GM12878 (cell line): ENCODE measurements at places on chromosomes 6 and 20. TPM values are rescaled to one million over a fixed set of nuclear protein-coding genes. Genes with fewer than 3 reads are reported as not detected.

ENPP5 gene
- total RNA-seq = not detected in 2 replicates

DNA sequence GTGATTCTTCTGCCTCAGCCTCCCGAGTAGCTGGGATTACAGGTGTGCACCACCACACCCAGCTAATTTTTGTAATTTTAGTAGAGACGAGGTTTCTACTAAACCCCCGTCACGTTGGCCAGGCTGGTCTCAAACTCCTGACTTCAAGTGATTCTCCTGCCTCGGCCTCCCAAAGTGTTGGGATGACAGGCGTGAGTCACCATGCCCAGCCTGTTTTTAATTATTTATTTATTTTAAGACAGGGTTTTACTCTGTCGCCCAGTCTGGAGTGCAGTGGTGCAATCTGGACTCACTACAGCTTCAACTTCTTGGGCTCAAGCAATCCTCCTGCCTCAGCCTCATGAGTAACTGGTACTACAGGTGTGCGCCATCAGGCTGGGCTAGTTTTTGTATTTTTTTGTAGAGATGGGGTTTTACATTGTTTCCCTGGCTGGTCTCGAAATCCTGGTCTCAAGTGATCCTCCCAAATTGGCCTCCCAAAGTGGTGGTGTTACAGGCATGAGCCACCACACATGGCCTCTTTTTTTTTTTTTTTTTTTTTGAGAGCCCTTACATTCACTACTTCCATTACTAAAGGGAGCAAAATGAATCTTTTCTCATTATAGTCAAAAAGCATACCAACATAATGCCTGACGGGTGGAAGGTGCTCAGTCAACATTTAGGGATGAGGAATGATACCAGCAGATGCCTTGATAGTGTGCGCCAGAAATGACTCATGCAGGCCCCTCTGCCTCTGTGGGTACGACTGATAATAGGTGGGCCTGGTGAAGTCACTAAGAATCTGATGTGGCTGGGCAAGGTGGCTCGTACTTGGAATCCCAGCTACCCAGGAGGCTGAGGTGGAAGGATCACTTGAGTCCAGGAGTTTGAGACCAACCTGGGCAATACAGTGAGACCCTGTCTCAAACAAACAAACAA is 17.8 kb upstream of the RALGAPB start:
- H3K36me3 ChIP-seq = peaks cover 8% of the 10 kb centered on the region; the same call in 1 of the 2 replicates
- DNase-seq = no peak
- H3K27ac ChIP-seq = no peak overlapping the region
- no peak overlapping the region for H3K4me3 ChIP-seq

GRCh38 chr6:112571488-112572270 is 224.5 kb downstream of the RFPL4B start:
- no peak overlapping the region for H3K4me3 ChIP-seq
- H3K27ac ChIP-seq = no peak overlapping the region
- H3K36me3 ChIP-seq = no peaks in the 10 kb centered on the region
- H3K27me3 ChIP-seq = no peaks in the 10 kb centered on the region
- no peaks in the 10 kb centered on the region for H3K4me1 ChIP-seq
- DNase-seq = no peak

CDH22 gene
- total RNA-seq = not detected in 2 replicates

DNA sequence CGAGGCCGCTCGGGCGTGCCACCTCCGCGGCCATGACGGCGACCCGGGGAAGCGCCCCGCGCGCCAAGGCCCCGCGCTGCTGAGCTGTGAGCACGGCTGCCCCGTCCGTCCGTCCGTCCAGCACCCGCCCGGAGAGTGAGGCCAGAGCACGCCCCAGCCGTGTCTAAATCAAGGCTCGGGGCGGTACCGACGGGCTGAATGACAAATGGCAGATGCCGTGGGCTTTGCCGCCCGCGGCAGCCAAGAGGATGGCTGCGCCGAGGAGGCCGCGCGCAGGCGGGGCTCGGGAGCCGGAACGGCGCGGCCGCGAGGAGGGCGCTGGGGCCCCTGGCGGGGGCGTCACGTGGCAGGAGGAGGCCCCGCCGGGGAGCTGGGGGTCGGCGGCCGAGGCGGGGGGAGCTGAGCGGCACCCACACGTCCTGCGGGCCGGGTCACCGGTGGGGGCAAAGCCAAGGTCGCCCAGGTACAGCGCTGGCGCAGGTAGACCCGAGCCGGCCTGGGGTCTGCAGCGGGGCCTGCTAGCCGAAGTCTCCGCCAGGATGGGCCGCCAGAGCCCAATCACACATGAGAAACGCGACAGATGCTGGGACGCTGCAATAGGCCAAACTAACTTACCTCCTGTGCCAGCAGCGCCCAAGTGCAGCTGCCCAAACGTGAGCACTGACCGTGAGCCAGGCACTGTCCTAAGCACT is at the start of gene PLAGL1:
TSS of gene PLAGL1 (minus strand) at position 140 of the 692 bp plus-strand sequence. CDS start 60,123 bp downstream, outside the sequence.
- DNase-seq = no peak
- H3K4me1 ChIP-seq = no peaks in the 10 kb centered on the region
- H3K27ac ChIP-seq = no peak within 1 kb of the TSS
- H3K27me3 ChIP-seq = no peaks in the 10 kb centered on the region
- no peaks in the 10 kb centered on the region for H3K36me3 ChIP-seq
- peak within 1 kb of the TSS; percentile 57 for H3K4me3 ChIP-seq

GRCh38 chr6:56370127-56370540 is 122.8 kb upstream of the COL21A1 start:
- H3K4me1 ChIP-seq = peaks cover 11% of the 10 kb centered on the region
- no peak overlapping the region for H3K27ac ChIP-seq
- no peak overlapping the region for H3K4me3 ChIP-seq
- H3K27me3 ChIP-seq = no peaks in the 10 kb centered on the region
- DNase-seq = no peak

SOX18 gene
- 5.6 TPM in 2 replicates for total RNA-seq

C6orf118 gene
- total RNA-seq = not detected in 2 replicates

GRCh38 chr20:32007787-32008616 is 2.2 kb upstream of the CCM2L start:
- H3K36me3 ChIP-seq = no peaks in the 10 kb centered on the region
- no peaks in the 10 kb centered on the region for H3K4me1 ChIP-seq
- DNase-seq = no peak
- H3K27me3 ChIP-seq = no peaks in the 10 kb centered on the region; the same call in 1 of the 2 replicates
- H3K27ac ChIP-seq = no peak overlapping the region

DNA sequence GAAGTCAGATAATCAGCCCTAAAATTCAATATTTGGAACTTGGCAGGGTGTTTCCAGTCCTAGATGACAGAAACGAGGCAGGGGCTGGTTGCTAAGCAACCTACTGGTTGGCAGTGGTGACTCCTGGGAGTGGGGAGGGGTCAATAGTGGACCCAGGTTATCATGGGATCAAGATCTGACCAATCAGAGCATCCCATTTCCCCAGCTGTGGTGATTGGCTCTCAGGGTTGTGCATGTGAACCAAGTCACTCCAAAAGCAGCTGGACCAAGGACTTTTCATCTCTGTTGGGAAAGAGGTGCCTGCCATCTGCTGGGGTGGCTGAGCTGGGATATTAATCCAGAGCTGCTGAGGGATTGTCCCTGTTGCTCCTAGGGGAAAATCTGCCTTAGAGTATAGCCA is 253.4 kb downstream of the PREX1 start:
- H3K4me3 ChIP-seq = no peak overlapping the region
- peaks cover 2% of the 10 kb centered on the region; the same call in 1 of the 2 replicates for H3K27me3 ChIP-seq
- DNase-seq = no peak
- H3K4me1 ChIP-seq = no peaks in the 10 kb centered on the region
- H3K36me3 ChIP-seq = no peaks in the 10 kb centered on the region
- H3K27ac ChIP-seq = no peak overlapping the region

DNA sequence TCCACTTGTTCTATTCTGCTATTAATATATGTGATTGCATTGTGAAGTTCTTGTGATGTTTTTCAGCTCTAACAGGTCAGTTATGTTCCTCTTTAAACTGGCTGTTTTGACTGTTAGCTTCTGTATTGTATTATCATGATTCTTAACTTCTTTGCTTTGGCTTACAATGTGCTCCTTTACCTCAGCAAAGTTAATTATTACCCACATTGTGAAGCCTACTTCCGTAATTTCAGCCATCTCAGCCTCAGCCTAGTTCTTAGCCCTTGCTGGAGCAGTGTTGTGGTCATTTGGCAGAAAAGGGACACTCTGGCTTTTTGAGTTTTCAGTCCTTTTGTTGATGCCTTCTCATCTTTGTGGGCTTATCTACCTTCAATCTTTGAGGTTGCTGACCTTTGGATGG is 440.2 kb downstream of the TBC1D32 start:
- no peak overlapping the region for H3K4me3 ChIP-seq
- no peak overlapping the region for H3K27ac ChIP-seq
- H3K36me3 ChIP-seq = no peaks in the 10 kb centered on the region
- H3K4me1 ChIP-seq = no peaks in the 10 kb centered on the region

LINC00237 gene
- total RNA-seq = not detected in 2 replicates

DNA sequence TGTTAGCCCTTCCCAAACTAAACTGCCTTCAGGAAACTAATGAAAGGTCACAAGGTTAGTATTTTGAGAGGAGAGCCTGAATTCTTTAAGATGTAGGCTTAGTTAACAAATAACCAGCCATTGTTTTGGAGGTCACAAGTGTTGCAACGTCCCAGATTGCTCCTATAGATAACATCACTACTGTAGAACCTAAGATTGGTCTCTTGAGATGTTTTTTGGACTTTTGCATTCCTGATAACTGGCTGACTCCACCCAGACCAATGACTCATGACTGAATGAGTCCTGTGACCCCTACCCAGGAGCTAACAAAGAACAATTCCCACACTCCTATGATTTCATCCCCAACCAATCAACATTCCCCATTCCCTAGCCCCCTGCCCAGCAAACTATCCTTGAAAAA is 178.8 kb downstream of the SCP2D1 start:
- H3K4me3 ChIP-seq = no peak overlapping the region
- no peaks in the 10 kb centered on the region for H3K27me3 ChIP-seq
- DNase-seq = no peak

C6orf141 gene
- total RNA-seq = not detected in 2 replicates

DNA sequence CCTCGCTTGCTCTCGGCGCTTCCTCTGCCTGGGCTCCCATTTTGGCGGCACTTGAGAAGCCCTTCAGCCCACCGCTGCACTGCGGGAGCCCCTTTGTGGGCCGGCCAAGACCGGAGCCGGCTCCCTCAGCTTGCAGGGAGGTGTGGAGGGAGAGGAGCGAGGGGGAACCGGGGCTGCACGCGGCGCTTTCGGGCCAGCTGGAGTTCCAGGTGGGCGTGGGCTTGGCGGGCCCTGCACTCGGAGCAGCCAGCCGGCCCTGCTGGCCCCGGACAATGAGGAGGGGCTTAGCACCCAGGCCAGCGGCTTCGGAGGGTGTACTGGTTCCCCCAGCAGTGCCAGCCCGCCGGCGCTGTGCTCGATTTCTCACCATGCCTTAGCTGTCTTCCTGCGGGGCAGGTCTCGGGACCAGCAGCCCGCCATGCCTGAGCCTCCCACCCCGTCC is 10.2 kb upstream of the SRPK1 start:
- H3K4me3 ChIP-seq = no peak overlapping the region
- H3K27ac ChIP-seq = no peak overlapping the region
- no peak for DNase-seq
- H3K27me3 ChIP-seq = no peaks in the 10 kb centered on the region
- no peaks in the 10 kb centered on the region; the same call in 1 of the 2 replicates for H3K36me3 ChIP-seq
- H3K4me1 ChIP-seq = no peaks in the 10 kb centered on the region

SLC2A10 gene
- not detected in 2 replicates for total RNA-seq

GRCh38 chr6:110334423-110335180 is 23.5 kb downstream of the METTL24 start:
- H3K4me3 ChIP-seq = no peak overlapping the region
- no peak overlapping the region for H3K27ac ChIP-seq
- no peaks in the 10 kb centered on the region for H3K36me3 ChIP-seq
- no peaks in the 10 kb centered on the region; the same call in 1 of the 2 replicates for H3K27me3 ChIP-seq
- DNase-seq = no peak
- no peaks in the 10 kb centered on the region for H3K4me1 ChIP-seq

- H3K27ac ChIP-seq = no peak overlapping the region
- DNase-seq = no peak
- peaks cover 4% of the 10 kb centered on the region; the same call in 1 of the 2 replicates for H3K4me1 ChIP-seq
- H3K27me3 ChIP-seq = no peaks in the 10 kb centered on the region
- H3K36me3 ChIP-seq = no peaks in the 10 kb centered on the region
- H3K4me3 ChIP-seq = no peak overlapping the region
Observed at GRCh38 chr6:53440336-53440945, 91.7 kb upstream of the ELOVL5 start.

CFAP61 gene
- 0.41 TPM in 1 of 2 replicates, not detected in the other for total RNA-seq

GRCh38 chr6:151451417-151451949 is 443 bp downstream of the RMND1 start:
- H3K27ac ChIP-seq = peak overlapping the region; percentile 37
- H3K4me1 ChIP-seq = peaks cover 3% of the 10 kb centered on the region
- peak overlapping the region; percentile 79 for H3K4me3 ChIP-seq
- no peak for DNase-seq

CST4 gene
- total RNA-seq = not detected in 2 replicates

DNA sequence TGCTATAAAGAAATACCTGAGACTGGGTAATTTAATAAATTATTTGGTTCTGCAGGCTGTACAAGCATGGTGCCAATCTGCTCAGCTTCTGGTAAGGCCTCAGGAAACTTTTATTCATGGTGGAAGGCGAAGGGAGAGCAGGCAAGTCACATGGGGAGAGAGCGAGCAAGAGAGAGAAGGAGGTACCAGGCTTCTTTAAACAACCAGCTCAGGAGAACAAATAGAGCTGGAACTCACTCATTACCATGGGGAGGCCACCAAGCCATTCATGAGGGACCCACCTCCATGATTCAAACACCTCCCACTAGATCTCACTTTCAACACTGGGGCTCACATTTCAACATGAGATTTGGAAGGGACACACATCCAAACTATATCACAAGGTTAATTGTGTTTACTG is 44.9 kb upstream of the CRISP1 start:
- H3K36me3 ChIP-seq = no peaks in the 10 kb centered on the region
- no peaks in the 10 kb centered on the region for H3K27me3 ChIP-seq
- H3K27ac ChIP-seq = no peak overlapping the region

SPATA2 gene
- total RNA-seq = 10.1 and 11.7 TPM in 2 replicates

- peaks cover 74% of the 10 kb centered on the region for H3K4me1 ChIP-seq
- no peaks in the 10 kb centered on the region for H3K27me3 ChIP-seq
- H3K27ac ChIP-seq = peak overlapping the region; percentile 99
- H3K36me3 ChIP-seq = no peaks in the 10 kb centered on the region
- DNase-seq = no peak
Observed at GRCh38 chr6:42774201-42774600, 7.7 kb upstream of the BICRAL start.

- H3K27me3 ChIP-seq = no peaks in the 10 kb centered on the region
- no peaks in the 10 kb centered on the region for H3K4me1 ChIP-seq
- no peak overlapping the region for H3K4me3 ChIP-seq
- H3K36me3 ChIP-seq = peaks cover 16% of the 10 kb centered on the region
- no peak overlapping the region for H3K27ac ChIP-seq
- no peak for DNase-seq
Observed at GRCh38 chr6:15522026-15522425, 140.8 kb downstream of the DTNBP1 start.
